ENCODE measurements at places on chromosomes 16 and 17.

DNA sequence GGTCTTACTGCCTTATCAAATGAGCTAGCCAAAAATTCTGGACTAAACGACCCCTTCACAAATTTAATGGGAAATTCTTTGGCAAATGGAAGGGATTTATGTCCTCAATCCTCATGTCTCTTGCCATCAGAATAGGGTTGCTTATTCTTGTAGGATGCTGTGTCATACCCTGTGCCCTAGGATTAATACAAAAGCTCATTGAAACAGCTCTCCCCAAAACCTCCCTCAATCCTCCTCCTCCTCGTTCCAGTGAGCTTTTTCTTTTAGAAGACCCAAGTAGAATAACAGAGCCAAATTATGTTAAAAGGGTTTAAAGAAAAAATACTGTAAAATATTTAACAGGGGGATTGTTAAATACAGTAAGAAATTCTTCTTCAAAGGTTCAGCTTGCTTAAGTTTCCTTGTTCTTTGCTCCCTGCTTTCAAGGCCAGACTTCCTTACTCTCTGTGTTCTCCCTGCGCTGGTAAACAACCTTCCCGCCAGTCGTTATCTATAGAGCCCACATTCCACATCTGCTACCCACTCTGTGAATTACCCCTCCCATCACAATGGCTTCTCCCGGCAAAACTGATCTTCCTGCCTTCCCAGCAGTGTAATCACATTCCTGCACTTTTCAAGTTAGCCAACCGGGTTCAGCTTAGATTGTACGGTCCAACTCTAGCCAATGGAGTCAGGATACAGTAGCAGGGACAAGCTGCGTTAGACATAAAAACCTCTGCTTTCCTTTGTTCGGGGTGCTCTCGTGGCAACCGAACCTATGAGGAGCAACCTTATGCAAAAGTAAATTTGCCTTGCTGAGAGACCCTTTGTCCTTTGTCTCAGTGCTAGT is 9.7 kb downstream of the HPR start:
- no peak for DNase-seq

GRCh38 chr17:50631908-50632571 is 2.6 kb upstream of the ABCC3 start:
- no peak for DNase-seq

- no peak for DNase-seq
Observed at GRCh38 chr16:84845496-84846002, 25.8 kb downstream of the CRISPLD2 start.

DNA sequence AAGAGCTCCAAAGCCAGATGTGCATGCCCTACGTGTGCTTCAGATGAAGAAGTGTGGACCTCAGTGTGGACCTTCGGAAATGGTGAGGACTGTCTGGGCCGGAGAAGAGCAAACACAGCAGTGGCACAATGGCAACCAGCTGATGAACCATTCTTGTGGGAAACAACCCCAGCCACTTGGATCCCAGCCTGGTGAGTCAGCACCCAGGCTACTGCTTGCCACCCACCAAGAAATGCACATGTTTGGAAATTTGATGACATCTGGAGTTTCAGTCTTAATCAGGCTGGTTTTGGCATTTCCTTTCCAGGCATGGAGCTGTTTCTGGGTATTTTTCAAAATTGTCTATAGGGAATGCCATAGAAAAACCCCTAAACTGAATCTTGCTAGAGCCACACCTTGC is 42.7 kb downstream of the DYNLRB2 start:
- no peak for DNase-seq

DNA sequence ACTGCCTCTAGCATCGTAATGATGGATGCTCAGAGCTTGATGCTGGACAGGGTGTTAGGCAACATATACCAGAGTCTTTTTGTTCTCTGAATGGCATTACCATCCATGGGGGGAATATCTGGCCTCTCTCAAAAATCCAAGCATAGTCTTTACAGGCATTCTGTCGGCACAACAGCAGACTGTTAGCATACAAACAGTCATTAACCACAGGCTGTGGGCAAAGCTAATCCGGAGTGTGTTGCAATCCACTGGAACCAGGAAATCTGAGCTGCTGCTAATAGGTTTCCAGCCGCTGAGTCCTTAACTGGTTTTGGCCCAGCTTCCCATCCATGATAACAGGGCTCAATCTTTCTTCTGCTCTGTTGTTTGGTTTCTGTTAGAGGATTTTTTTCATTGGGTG is 371.9 kb downstream of the HS3ST3B1 start:
- DNase-seq = no peak

DNA sequence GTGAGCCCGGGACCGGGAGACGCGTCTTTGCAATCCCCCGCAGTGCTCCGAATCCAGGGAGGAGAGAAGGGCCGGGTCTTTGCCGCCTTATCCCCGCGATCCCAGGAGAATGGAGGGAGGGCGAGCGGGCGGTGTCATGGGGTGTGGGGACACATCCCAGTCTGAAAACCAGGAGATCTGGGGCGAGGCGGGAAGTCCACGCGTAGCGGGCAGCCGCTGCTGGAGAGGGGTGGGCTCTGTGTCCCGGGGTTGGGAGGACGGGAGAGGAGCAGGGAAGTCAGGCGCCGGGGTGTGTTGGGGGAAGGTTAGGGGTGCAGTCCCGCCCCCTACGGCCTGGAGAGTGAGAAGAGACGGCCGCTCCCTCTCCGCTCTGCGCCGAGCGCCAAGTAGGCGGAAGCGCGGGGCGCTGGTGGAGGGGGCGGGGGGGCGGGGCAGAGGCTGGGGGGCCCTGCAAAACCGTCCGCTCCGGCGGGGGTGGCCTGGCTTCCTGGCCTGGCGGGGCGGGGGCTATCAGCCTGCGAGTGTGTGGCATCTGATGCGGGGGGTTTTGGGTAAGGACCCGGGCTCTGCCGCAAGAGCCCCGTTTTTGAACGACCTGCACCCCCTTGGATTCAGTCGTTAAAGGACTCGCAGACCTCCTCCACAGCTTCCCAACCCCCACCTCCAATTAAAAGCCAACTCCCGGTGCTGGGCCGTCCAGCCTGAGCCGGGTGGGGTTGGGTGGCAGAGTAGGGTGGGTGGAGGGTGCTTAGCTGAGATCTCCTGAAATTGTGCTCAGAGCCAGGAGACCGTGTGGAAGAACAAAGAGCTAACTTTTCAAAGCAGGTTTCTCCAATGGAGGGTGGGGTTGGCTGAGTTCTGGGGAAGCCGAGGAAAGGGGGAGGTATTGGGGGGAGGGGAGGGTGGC is 654 bp downstream of the LASP1 start:
- DNase-seq = peak; percentile 55

- no peak for DNase-seq
Observed at GRCh38 chr16:13012601-13013000, 111.2 kb downstream of the SHISA9 start.

GRCh38 chr17:30554839-30555751 is 77.9 kb downstream of the GOSR1 start:
- no peak for DNase-seq

GRCh38 chr16:52293204-52293603 is 253.7 kb downstream of the TOX3 start:
- no peak for DNase-seq

GRCh38 chr17:32174889-32175288 is 32.6 kb downstream of the RHOT1 start:
- no peak for DNase-seq

- DNase-seq = peak; percentile 17
Observed at GRCh38 chr17:30477774-30478115, 537 bp downstream of the GOSR1 start.

DNA sequence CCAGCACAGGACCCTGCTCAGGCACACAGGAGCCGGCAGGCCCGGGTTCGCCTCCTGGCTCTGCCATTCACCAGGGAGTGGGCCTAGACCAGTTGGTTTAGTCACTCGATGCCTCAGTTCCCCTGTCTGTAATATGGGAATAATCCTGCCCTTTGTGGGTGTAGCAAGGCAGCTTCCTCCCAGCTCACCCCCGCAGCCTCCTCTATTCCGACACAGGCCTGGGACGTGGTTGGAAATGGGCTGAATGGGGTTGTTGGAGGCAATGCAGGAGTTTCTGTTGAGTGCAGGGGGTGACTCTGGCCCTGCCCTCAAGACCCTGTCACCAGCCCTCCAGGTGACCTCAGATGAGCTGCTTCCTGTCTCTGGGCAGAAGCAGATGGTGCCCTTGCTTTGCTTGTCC is 19.8 kb downstream of the SLC5A10 start:
- no peak for DNase-seq

DNA sequence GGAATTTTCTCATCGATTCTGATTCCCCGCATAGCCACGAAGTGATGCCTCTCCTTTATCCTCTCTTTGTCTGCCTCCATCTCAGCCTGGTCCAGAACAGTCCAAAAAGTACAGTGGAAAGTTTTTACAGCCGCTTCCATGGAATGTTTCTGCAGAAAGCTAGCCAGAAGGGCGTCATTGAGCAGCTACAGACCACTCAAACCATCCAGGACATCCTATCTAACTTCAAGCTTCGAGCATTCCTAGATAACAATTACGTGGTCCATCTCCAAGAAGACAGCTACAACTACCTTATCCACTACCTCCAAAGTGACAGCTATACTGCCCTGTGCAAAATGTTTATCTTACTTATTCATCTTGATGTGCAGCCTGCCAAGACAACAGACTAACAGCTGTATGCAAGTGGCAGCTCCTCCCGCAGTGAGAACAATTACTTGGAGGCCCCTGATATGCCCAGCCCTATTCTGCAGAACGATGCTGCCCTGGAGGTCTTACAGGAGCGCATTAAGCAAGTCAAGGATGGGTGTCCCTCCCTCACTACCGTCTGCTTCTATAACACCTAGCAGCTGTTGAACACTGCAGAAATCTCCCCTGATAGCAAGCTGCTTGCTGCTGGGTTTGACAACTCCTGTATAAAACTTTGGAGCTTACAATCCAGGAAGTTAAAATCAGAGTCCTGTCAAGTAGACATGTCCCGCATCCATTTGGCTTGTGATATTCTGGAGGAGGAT is 38.9 kb downstream of the SLFN12L start:
- no peak for DNase-seq

DNA sequence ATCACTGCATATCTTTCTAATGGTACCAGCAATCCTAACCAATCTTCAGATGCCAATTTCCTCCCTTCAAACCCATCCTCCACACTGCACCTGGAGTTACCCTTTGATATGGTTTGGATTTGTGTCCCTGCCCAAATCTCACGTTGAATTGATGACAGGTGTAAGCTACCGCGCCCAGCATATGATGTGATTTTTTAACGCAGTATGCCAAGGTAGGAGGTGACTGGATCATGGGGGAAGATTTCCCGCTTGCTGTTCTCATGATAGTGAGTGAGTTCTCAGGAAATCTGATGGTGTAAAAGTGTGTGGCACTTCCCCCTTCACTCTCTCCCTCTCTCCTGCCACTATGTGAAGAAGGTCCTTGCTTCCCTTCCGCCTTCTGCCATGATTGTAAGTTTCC is 57.0 kb downstream of the TOX3 start:
- DNase-seq = no peak

DNA sequence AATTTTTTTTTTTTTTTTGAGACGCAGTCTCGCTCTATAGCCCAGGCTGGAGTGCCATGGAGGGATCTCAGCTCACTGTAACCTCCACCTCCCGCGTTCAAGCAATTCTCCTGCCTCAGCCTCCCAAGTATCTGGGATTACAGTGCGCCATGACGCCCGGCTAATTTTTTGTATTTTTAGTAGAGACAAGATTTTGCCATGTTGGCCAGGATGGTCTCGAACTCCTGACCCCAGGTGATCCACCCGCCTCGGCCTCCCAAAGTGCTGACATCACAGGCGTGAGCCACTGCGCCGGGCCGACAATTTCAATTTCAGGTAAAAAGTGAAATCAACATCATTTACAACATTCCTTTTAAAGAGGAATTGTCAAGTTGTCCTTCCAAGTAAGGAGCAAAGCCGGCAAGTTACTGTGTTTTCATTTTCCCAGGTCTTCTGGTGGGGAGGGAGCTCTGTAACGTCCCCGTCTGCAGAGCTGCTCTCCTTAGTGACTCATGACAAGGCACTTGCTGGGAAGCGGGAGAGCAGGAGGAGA is 873 bp downstream of the NPLOC4 start:
- DNase-seq = no peak

DNA sequence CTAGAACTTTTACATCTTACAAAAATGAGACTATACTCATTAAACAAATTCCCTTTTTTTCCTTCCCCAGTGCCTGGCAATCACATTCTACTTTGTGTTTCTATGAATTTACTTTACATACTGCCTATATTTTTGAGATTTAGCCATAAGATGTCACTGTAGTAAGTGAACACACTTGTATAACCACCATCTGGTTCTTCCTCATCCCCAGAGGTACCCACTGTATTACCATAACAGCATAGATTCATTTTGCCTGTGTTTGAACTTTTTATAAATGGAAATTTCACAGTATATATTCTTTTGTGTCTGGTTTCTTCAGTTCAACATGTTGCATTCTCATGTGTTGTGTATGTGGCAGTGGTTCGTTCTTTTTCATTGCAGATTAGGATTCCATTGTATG is 15.8 kb downstream of the CYB5B start:
- no peak for DNase-seq

- DNase-seq = no peak
Observed at GRCh38 chr16:51341204-51341603, 190.1 kb upstream of the SALL1 start.

DNA sequence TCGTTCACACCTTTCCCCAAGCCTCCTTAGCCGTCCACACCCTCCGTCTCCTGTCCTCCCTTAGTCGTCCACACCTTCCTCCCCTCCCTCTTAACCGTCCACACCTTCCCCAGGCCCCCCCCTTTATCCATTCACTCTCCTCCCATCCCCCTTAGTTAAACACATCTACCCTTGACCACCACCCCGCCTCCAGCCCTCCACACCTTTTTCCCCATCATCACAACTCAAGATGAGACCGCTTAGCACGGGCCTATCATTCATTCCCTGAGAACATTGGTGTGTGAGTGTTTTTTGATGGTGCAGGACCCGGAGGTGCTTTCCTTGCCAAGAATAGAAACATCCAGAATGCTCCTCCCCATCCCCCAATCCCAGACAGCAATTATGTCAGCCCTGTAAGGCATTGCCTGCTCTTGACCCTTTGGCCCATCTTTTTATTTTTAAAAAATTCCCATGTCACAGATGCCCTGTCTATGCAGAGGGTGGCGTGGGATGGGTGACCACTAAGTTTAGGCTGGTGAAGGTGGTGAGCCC is 1.4 kb downstream of the TENT4B start:
- DNase-seq = no peak

GRCh38 chr16:2426941-2427361 is 2.3 kb upstream of the CCNF start:
- no peak for DNase-seq

GRCh38 chr17:13775450-13775849 is 173.7 kb upstream of the HS3ST3A1 start:
- DNase-seq = no peak

- no peak for DNase-seq
Observed at GRCh38 chr17:35750526-35751395, 2.3 kb downstream of the GAS2L2 start.

- no peak for DNase-seq
Observed at GRCh38 chr17:30271102-30271501, 20.6 kb downstream of the BLMH start.

GRCh38 chr16:65120831-65121721 is 787 bp downstream of the CDH11 start:
- DNase-seq = no peak

DNA sequence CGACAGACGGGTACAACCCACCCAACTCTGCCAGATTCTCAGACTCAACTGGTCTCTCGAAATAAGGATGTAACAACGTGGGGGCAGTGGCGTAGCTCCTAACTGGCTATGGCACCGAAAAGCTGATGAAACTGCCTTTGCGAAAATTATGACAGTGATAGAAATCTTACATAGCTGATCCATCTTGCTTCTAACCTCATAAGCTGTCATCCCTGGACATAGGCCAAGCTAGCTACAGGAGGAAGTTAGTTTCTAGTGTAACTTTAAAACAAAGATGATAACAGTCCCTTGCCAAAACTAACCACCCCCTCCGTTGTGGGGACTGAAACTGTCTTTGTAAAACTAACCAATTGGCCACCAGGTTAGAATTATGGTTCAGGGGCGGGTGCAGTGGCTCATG is 220.1 kb downstream of the SLC39A11 start:
- DNase-seq = no peak
